Activated T-cell treated with anti-CD3 and anti-CD28 coated beads for 24 hours (primary cell): ENCODE measurements at places on chromosomes 6 and 20.

- no peak for DNase-seq
Measured at GRCh38 chr6:73394577-73395354, at the start of gene DDX43. DDX43 (plus strand) TSS chr6:73394828; CDS start chr6:73394906, 78 bp downstream.

DNA sequence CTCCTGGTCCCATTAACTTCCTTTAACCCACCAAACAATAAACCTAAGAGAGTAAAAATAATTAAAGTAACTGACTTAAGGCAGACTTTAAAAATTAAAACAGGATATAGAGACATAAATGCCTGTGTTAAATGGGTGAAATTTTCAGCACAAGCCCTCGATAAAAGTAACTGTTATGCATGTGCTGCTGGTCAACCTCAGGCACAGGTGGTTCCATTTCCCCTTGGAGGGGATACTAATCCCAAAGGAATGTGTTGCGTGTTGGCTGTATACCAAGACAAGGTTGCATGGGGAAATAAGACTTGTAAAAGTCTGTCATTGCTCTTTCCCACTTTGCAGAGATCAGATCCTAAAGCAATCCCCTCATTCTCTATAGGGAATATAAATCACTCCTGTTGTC, 25.8 kb downstream of the HLA-A start:
- DNase-seq: no peak

DNA sequence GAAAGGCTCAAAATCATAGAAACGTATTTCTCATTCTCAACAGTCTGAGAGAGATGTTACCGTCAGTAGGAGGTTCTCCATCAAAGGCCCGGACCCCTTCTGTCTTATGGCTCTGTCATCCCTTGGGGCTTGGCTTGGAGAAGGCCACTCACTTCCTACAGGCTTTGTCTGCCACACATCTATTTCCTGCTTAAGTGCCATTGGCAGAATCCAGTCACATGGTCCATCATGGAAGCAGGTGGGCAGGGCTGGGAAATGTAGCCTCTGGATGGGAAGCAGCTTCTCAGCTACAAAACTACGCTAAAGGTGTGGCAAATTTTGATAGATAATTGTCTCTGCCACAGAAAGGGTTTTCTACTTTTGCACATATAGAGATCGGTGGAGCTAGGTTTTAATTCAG, 12.6 kb upstream of the ZFP64 start:
- no peak for DNase-seq

- DNase-seq: no peak
Measured at GRCh38 chr6:106250953-106251352, 74.6 kb downstream of the ATG5 start.

DNA sequence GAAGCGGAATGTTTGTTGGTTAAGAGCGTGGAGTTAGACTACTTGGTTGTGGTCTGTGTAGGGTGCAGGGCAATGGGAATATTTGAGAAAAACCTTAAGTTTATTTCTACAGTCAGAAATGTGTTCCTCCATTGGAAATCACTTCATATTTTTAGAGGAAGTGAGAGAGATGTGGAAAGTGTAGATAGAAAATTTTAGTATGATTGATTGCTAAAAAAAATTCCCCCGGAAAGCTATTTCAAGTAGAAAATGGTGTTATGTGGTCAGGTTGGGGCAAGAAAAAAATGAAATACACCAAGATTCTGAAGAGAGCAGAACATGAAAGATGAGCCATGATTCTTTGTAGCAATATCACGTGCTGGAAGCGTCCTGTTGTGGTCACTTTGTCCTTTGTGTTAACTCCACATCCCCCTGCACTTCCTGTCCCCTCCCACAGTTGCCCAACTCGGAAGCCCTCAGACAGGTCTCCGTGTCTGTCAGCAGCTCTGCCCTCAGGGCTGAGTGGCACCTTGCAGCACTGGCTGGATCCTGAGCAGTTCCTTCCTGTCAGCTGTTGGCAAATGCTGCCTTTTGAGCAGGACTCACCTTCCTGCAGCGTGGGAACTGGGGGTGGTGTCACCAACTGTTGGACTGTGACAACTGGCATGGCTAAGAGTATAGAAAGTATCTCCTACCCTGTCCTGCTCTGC, 137.5 kb upstream of the SLC24A3 start:
- no peak for DNase-seq

GRCh38 chr6:6654599-6655575, 66.4 kb downstream of the LY86 start:
- DNase-seq: peak; percentile 22

DNA sequence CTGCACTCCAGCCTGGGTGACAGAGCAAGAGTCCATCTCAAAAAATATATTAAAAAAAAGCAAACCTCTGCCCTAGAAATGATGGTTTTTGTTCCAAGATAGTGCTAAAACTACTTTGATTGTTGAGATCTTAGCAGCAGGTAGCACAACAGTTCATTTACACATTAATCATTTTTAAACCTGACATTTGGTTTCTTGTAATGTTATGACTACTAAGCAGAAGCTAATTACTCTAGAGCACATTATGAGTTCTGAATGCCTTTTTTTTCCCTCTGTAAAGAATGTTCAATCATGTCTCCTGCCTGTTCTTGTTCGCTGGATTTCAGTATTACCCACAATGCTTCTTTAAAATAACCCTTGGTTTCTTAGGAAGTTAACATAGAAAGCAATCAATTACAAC, 24.7 kb upstream of the PHF3 start:
- DNase-seq: no peak

GRCh38 chr6:404685-405423, 13.3 kb downstream of the IRF4 start:
- DNase-seq: no peak

DNA sequence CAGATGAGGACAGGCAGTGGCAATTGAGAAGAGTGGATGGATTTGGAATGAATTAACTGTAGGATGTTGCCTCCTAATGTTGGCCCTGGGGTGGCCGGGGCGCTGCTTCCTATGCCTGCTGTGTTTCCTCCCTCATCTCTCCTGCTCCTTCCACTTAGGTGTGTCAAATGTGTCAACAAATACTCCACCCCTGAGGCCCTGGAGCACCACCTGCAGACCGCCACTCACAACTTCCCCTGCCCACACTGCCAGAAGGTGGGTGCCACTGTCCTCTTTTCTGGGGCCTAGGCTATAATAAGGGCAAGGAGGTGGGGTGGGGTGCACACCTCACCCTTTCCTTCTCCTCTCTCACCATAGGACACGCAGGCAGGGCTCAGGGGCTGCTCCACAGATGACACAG, 30.0 kb upstream of the CHMP4B start:
- no peak for DNase-seq

DNA sequence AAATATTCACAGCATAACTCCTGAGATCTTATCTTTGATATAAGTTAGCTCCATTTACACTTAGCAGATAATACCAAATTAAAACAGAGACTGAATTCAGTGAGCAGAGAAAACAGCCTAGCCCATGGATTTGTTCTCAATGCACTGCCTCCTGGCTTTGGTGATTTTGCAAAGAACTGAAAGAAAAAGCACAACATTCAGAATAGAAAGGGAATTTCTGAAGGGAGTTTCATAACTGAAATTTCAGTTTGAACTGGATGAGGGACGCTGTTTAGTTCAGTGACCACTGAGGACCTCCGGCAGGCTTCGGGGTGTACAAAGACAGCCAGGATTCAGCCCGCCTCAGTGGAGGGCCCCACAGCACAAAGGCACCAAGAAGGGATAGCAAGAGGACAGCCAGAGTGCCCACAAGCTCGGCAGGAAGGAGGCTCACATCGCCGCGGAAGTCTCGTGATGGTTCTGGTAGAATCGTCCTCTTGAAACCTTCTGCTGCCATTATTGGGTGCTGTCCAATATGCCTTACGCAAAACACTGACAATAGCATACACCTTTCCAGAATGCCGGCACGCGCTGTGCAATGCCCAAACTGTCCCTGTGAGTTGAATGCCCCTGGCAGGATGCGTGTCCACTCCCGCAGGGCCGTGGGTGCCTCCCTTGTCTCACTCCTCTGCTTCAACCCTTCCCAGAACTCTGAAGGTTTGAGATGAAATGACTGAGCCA, 9.7 kb upstream of the IRF4 start:
- DNase-seq: no peak

- DNase-seq: no peak
Measured at GRCh38 chr20:1282966-1283365, 16.9 kb downstream of the SNPH start.

- no peak for DNase-seq
Measured at GRCh38 chr20:32233286-32233685, 25.6 kb downstream of the POFUT1 start.

DNA sequence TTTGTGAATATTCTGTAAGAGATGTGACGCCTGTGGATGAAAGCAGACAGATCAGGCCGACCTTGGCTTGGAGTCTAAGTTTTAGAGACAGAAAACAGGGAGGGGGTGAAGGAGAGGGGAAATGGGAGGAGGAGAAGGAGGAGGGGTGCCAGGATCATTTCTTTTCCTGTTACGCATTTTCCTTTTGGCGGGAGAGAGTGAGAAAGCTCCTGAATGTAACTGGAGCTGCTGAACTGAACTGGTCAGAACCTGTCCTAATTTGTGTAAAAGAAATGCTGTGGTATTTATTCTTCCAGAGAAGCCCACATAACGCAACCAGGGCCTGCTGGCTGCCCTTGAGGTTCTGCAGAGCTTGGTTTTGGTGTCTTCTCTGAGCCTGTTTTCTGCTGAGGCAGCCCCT, 41.9 kb downstream of the UTRN start:
- no peak for DNase-seq

- DNase-seq: no peak
Measured at GRCh38 chr6:109801794-109802193, 110.7 kb downstream of the FIG4 start.

- DNase-seq: no peak
Measured at GRCh38 chr6:16633961-16634360, 127.3 kb downstream of the ATXN1 start.

DNA sequence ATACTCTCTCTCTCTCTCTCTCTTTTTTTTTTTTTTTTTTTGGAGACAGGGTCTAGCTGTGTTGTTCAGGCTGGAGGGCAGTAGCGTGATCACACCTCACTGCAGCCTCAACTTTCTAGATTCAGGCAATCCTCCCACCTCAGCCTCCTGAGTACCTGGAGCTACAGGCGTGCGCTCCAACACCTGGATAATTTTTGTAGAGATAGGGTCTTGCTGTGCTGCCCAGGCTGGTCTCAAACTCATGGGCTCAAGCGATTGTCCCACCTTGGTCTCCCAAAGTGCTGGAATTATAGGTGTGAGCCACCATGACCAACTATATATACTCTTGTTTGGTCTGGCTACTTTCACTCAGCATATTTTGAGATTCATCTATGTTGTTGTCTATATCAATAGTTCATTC, 154.9 kb downstream of the ZFAND3 start:
- DNase-seq: no peak

GRCh38 chr20:32567384-32568178, 17.6 kb downstream of the NOL4L start:
- DNase-seq: no peak

DNA sequence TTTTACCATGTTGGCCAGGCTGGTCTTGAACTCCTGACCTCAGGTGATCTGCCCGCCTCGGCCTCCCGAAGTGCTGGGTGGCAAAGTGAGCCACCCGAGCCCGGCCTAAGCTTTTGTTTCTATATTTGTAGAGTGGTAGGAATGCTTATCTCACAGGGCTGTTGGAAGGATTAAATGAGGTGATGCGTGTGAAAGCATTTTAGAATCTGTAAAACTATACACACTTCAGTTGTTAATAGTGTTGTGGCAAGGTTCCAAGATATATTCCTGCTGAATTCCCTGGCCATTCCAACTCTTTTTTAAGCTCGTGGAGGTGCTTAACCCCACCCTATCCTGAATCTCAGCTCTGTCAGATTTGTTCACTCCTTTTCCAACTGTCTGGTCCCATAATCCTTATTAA, 89.9 kb upstream of the AKIRIN2 start:
- no peak for DNase-seq

- no peak for DNase-seq
Measured at GRCh38 chr6:25499615-25500235, 152.3 kb upstream of the SCGN start.

DNA sequence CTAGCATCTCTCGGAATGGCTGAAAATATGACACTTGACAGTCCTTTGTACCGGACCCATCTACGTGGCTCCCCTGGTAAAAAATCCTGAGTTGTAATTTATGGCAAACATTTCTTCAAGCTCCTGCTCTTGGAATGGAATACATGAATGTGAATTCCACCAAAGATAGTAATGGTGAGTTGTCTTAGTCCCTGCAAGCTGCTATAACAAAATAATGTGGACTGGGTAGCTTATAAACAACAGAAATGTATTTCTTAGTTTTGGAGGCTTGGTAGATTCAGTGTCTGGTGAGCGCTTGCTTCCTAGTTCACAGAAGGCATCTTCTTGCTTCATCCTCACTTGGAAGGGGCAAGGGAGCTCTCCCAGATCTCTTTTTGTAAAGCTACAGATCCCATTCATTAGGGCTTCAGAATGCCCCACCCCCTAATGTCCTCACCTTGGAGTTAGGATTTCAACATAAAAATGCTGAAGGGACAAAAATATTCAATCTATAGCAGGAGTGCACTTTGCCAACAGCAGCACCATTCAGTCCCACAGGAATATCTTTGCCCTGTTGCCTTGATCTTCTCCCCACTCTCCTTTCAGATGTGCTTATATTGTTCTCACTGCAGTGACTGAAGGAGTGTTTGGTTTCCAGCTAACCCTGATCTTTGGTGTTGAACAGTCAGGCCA, 167.8 kb upstream of the HDAC2 start:
- no peak for DNase-seq

DNA sequence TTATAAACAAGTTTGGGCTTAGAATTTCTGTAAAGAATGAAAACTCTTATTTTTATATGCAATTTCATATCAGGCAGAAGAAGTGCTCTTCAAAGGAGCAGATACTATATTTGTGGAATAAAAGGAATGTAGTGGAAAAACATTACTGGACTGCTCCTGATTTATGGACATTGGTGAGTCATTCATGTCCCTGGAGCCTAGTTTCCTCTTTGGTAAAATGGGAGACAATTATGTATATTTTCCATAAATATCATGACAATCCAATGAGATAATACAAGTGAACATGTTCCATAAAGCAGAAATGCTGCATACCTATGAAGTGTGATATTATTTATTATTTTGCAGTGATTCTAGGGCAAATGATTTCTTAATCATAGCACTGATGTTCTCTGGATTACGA, 445.8 kb upstream of the CITED2 start:
- DNase-seq: no peak

DNA sequence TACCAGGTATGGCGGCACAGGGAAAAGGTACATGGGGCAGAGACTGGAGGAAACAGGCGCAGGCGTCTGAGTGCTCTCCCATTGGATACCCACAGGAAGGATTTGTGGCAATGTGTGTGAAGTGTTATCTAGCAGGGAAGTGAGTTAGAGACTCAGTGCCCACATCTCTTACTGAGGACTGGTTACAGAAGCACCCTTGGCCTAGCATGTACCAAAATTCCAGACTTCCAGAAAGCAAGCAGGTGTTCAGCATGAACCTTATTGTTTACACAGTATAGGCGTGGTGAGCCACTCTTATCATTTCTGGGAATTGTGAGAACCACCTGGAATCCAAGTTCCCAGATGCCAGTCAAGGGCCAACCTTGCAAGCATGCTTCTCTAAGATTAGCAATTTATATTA, 14.2 kb downstream of the MANBAL start:
- DNase-seq: no peak

GRCh38 chr6:119276211-119276610, 73.3 kb downstream of the MAN1A1 start:
- DNase-seq: no peak
